ENCODE measurements at places on chromosomes 3 and 15.

DNA sequence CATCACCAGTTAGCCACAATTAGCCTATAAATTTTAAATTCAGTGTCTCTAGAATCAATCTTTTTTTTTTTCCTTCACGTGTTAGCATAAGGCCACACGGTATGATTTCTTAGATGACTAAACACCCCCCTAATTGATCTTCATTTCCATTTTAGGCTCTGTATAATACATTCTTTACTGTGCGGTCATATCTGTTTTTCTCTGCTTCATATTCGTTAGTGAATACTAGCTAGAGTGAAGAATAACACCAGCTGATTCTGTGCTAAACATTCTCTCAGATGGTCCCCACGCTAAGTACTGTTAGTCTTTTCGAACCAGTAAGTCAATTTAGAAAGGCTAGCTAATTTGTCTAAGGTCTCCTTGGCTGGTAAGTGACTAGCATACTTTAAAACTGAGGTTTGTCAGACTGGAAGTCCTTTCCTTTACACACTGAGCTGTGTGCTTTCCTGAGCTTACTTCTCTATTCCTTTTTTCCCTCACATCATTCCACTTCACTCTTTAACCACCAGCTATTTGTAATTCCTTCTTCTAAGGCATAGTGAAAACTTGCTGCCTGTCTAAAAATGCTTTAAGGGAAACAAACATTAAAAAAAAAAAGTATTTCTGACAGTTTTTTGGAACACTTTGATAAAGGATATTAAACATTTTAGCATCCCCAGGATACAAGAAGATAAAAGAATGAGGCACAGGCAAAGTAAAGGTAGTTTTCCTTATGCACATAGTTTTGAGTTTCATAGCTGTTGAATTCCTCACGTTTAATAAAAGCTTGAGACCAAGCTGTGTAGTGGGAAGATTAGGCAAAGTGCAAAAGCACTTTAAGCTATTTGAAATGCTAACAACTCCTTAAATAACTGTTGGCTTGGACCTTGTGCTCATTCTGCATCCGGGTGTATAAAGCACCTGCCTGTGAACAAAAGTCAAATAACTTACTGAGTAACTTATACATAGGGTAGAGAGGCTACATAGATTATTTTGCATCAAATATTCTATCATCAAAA lies 17.1 kb downstream of the ZFAND6 start:
- DNase-seq: no peak

DNA sequence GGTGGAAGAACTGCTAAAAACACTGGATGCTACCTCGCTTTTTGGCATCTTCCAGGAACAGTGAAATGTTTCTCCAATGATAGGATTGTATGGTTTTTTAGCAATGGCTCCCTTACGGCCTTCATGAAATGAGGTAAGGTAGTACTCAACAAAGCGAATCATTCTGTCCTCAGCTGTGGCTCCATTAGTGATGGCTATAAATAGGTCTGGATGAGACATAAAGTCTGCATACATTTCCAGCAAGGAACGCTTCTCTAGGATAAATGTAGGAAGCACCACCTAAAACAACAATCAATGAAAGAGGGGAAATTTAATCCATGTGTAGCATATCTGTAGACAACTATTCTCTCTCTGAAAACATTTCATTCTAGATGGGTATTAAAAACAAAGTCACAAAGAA lies 32.4 kb upstream of the SNX4 start:
- no peak for DNase-seq

GRCh38 chr3:53079147-53079546 lies 33.3 kb upstream of the SFMBT1 start:
- no peak for DNase-seq

- no peak for DNase-seq
Observed at GRCh38 chr3:190165253-190165652, 44.6 kb upstream of the P3H2 start.

DNA sequence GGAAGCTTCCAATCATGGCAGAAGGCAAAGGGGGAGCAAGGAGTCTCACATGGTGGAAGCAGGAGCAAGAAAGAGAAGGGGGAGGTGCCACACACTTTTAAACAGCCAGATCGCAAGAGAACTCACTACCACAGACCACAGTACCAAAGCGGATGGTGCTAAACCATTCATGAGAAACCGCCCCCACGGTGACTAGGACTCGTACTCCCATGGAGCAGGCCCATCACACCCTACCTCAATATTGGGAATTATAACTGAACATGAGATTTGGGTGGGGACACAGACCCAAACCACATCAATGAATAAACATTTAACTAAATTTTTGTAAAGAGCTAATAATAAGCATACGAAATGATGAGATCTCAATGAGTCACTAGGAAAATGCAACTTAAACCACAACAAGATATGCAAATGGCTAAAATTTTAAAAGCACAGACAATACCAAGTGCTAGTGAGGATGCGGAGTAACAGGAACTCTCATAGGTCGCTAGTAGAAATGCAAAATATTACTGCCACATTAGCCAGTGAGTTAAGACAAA lies 10.0 kb downstream of the MRPS25 start:
- DNase-seq: peak; percentile 8

DNA sequence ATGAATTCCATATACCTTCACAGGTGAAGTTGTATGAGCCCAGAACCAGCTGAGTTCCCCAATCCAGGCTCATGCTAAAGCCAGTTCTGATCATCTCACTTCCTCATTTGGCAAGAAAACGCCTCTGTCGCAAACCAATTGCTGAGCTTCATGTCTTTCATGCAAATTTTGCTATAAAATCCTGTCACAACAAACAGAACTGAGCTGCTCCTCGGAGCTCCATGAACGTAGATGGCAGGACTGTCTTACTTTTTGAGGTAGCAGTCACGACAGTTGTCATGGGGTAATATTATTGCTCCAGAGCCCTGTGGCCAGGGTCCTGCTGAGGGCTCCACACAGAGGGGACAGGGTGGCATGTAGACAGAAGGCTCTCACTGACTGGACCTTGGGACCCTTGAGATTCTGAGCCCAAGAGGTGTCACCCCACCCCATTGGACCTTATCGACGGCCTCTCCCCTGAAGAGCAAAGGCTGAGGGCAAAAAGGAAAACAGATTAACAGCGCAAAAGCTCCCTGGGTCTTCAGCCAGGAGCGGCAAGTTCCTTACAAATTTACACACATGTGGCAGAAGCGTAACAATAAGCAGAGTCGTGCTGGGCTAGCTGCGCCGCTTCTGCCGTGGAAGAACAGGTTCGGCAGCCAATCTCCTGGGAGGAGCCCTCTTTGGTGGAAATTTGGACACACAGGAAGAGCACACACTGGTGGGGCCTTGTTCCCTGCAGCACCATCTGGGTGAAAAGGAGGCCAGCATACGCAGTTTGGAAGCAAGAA lies 249.2 kb downstream of the OPA1 start:
- DNase-seq: no peak

- DNase-seq: no peak
Observed at GRCh38 chr3:64138046-64138445, 87.2 kb downstream of the PRICKLE2 start.

GRCh38 chr3:11699083-11699427 lies 55.3 kb upstream of the VGLL4 start:
- no peak for DNase-seq

GRCh38 chr15:95450413-95450812 lies 880.1 kb upstream of the NR2F2 start:
- no peak for DNase-seq

GRCh38 chr3:187188931-187189330 lies 8.4 kb upstream of the RTP1 start:
- no peak for DNase-seq

Measured in activated CD4-positive, CD25-positive, alpha-beta regulatory T cell (primary cell).